ENCODE measurements at places on chromosomes 12 and 14. TPM values are rescaled to one million over a fixed set of nuclear protein-coding genes. Genes with fewer than 3 reads are reported as not detected.

IL31 gene
- total RNA-seq = not detected

SERPINA9 gene
- not detected for total RNA-seq

DIO2 gene
- total RNA-seq = under 0.01 TPM

PRMT5 gene
- total RNA-seq = 58.3 TPM
